ENCODE measurements at places on chromosomes 4 and X.

DNA sequence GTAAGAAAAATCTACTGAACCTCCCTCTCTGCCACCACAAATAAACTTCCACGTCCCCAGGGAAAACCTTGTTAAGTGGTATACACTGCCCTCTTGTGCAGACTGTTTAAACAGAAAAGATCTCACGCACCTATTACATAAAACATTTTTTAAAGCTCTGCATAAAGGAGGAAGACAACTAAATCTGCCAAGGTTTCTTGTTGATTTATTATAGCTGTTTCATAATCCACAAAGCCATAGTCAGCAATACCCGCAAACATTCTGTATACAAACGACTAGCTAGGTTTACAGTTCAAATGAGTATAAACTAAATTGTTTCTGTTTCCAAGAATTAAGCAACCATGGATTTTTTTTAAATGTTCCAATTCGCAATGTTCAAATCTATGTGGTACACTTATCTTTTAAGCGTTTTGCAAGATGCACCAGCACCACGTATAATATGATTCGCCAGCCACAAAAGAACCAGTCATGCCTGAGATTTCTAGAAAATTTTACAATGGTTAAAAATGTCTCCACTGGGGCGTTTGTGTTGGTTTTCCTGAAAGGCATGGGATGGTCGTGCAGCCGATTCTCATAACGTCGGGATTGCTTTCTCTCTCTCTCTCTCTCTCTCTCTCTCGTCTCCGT, 164.6 kb downstream of the PRKX start:
- no peak for DNase-seq

- no peak for DNase-seq
These were observed 52.9 kb downstream of the CRMP1 start for GRCh38 chr4:5839751-5840674.

DNA sequence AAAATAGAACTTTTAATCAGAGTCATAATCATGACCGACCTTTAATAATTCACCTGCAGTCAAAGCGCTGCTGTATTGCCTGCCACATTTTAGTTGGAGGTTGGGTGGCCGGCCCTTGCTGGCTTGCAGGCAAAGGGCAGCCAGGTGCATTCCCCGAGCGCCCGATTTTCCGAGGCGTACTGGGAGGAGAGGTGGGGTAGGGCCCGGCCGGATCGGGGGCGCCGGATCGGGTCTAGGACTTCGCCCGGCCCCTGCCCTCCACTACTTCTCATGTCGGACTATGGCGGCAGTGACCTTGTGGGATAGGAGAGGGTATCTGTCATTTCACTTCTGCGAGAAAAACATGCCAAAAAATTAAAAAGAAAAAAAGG, 2.5 kb upstream of the RS1 start:
- DNase-seq: no peak

DNA sequence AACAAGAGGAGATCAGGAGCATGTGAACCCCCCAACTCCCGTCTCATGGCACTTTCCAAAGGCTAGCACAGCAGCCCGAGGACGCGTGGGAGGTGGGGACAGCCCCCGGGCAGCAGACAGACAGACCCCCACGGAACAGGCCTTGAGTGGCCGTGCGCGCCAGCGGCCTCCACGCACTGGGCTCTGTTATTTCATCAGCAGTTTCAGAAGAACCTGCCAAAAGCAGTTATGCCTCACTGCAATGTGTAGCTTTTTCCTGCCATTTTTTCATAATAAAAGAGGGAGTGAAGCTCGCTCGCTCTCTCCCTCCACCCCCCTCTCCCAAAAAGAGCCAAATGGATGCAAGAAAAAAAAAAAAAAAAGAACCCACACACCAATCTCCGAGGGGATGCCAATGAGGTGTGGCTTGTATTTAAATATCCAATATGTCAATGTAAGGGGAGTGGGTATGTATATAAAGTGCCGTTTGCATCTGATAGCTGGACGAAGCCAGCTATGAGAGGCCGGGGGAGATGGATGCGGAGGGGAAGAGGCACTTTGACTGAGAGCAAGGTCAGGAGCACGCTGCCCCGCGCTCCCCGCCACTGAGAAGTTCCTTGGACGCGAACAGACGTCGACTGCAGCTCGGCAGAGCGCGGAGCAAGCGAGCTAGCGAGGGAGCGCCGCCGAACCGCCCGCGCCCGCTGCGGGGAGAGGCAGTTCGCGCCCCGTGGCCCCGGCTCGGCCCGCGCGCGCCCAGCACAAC, at the start of gene FGF16:
Gene FGF16, plus strand, starts transcription at position 482 of the 745 bp plus-strand sequence. CDS start 286 bp downstream, outside the sequence.
- DNase-seq: no peak

DNA sequence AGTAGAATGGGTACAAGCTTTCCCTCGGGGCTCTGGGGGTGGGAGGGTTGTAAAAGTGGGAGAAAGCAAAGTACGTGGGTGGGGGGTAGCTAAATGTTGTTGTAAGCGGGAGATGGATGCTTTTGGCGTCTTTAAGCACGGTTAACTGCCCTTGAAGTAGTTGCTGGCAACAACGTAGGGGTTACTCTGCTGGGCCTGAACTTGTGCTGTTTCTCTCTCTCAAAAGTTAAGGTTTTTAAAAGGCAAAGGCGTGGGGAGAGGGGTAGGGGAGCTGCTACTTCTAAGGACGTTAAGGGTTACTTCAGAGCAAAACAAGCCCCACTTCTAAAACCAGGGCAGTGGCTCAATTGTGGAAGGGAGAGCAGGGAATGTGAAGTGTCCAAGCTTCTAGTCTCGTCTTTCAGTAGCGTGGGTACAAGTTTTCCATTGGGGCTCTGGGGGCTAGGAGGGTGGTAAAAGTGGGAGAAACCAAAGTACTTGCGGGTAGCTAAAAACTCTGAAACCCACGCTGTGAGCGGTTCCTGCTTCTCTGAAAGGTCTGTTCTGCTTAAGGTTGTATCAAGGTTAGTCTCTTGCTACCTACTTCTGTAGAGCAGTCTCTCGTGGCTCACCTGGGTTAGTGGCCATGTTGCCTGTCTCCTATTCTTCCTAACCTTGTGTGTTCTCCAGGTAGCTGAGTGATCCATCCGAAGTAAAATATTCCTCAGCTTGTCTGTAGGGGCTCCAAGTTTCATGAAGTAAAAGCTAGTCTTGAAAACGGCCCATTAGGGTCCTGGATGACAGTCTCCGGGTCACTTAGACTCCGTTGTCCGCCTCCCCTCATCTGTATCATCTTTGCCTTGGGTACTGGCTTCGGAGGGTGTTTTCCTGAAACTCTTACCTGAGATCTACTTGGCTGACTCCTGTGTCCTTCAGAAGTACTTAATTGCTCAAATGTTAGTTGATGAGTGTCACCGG, 1.7 kb upstream of the WDR1 start:
- DNase-seq: no peak

DNA sequence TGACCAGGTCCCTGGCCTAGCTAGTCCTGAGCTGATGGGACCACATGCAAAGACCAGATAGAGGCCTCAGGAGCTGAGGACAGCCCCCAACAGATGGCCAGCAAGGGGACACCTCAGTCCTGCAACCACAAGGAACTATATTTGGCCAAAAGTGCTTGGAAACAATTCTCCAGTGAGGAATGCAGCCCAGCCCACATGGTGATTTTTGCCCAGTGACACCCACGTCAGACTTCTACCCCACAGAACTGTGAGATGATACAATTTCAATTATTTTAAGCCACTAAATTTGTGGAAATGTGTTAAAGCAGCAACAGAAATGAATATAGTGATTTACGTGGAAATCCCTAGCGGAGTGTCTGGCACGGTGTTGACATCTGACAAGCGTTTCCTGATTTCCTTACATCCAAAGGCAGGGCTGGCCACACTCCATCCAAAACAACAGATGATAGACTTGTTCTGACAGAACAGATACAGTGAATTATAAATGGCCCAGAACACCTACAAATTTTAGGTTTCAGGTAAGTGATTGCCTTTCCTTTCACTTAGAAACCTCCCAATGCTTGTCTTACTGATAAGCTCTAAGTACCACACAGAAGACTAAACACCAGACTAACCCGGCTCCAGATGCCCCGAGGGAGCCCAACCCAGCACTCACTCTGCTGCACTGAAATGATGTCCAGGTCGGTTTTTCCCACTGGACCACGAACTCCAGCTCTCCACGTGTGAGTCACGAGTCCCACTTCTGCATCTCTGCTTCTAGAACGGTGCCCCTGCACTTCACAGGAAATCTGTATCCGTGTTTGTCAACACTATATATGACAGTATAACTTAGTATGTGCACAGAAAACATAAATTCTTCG, 5.8 kb downstream of the AFAP1 start:
- DNase-seq: no peak

GRCh38 chr4:15729910-15730533, 27.2 kb downstream of the BST1 start:
- peak; percentile 48 for DNase-seq

GRCh38 chr4:15891312-15891711, 47.2 kb downstream of the FGFBP1 start:
- DNase-seq: no peak

GRCh38 chrX:140711894-140712293, 2.3 kb downstream of the LINC00632 start:
- no peak for DNase-seq
